ENCODE measurements at places on chromosomes 1 and 21. TPM values are rescaled to one million over a fixed set of nuclear protein-coding genes. Genes with fewer than 3 reads are reported as not detected.

- peaks cover 14% of the 10 kb centered on the region for H3K4me1 ChIP-seq
- no peak for DNase-seq
- H3K4me3 ChIP-seq = no peak overlapping the region
- peaks cover 12% of the 10 kb centered on the region for H3K36me3 ChIP-seq
- peak overlapping the region; percentile 14 for H3K27ac ChIP-seq
- H3K27me3 ChIP-seq = no peaks in the 10 kb centered on the region
Observed at GRCh38 chr1:23385119-23385621, 15.5 kb upstream of the ZNF436 start.

DNA sequence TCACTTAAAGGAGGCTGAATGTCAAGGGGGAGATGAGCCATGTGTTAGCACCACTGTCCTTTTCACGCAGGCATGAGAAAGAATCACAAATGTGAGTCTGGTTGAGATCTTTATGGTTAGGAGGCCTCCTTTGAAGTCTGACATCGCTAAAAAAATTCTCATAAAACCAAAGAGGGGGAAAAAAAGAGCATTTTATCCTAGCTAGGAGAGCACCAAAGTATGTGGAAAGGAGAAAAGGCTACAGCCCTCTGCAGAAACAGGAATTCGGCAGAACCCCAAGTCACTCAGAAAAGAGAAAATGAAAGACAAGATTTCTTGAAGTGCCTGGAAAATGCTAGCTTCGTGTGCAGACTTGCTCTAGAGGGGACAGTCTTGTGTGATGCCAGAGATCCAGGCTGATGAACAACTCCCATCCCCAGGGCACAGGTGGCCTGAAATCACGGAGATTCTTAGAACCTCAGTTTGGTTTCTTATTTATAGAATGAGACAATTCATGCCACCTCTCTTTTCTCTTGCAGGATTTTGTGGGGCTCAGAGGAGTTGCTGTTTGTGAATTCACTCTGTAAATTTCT, 61.5 kb downstream of the RUNX1 start:
- no peaks in the 10 kb centered on the region for H3K27me3 ChIP-seq
- H3K27ac ChIP-seq = no peak overlapping the region
- no peak overlapping the region for H3K4me3 ChIP-seq
- H3K36me3 ChIP-seq = no peaks in the 10 kb centered on the region

DNA sequence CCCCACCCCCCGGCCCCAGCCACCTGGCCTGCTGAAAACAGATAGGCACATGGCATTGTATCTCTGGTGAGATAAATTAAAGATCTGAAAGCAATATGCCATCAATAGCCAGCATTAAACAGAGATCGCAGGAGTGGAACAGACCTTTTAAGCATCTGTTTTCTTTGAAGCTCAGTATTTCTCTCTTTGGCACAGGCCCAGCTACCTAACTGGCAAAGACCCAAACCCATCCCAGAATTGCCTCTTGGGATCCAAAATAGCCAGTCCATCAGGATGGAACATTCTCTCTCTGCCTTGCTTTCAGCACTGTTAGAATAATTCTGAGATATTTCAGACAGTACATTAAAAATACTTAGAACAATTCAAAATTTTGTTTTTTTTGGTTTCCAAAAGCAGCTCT, 46.0 kb downstream of the KCNJ6 start:
- H3K27me3 ChIP-seq = peaks cover 1% of the 10 kb centered on the region
- no peaks in the 10 kb centered on the region for H3K4me1 ChIP-seq
- no peak overlapping the region for H3K4me3 ChIP-seq
- DNase-seq = no peak

S100A14 gene
- total RNA-seq = 2.0 TPM

GRCh38 chr1:197526736-197527371, 248.4 kb downstream of the DENND1B start:
- no peaks in the 10 kb centered on the region for H3K27me3 ChIP-seq
- no peak overlapping the region for H3K4me3 ChIP-seq
- H3K36me3 ChIP-seq = no peaks in the 10 kb centered on the region

- H3K4me1 ChIP-seq = peaks cover 12% of the 10 kb centered on the region
- H3K27me3 ChIP-seq = peaks cover 30% of the 10 kb centered on the region
- no peaks in the 10 kb centered on the region for H3K36me3 ChIP-seq
- DNase-seq = no peak
Observed at GRCh38 chr1:42035205-42035829, 116.6 kb upstream of the HIVEP3 start.

DNA sequence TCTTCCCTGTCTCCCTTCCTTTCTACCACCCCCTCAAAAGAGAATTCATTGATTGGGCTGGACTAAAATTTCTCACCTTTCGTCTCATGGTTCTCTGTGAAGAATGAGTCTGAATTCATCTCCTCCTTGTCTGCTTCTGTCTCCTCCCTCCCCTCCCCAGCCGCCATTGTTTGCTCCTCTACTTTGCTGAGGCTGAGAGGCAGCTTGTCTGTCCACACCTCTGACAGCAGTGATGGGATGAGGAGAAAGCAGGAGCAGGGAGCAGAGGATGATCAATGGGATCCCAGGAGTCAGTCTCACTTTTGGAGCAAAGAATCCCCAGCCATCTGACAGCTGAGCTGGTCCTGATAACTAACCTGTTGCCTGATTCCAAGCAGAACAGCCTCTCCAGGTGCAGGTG, 2.5 kb downstream of the ILDR2 start:
- no peaks in the 10 kb centered on the region for H3K36me3 ChIP-seq
- H3K27me3 ChIP-seq = peaks cover 46% of the 10 kb centered on the region
- H3K27ac ChIP-seq = no peak overlapping the region
- peaks cover 10% of the 10 kb centered on the region for H3K4me1 ChIP-seq
- H3K4me3 ChIP-seq = no peak overlapping the region

PRKAA2 gene
- total RNA-seq = 8.6 TPM

DNA sequence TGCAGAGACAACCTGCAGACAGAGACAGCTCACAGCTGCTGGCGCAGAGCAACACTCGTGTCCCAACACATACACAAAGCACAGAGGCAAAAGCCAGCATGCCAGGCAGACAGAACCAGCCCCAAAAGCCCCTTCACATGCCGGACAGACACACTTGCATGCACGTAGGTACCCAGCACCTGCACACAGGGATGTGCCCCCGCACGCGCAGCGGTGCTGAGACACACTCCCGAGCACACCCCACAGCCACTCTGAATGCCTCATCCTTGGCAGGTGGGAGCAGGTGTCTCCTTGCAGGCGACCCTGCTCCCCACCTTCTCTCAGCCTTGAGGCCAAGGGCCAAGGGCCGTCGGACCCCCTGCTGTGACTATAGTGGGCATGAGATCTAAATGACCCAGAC, 41.2 kb upstream of the ZC3H12A start:
- no peak overlapping the region for H3K27ac ChIP-seq
- no peaks in the 10 kb centered on the region for H3K4me1 ChIP-seq
- no peak for DNase-seq
- H3K4me3 ChIP-seq = no peak overlapping the region

DNA sequence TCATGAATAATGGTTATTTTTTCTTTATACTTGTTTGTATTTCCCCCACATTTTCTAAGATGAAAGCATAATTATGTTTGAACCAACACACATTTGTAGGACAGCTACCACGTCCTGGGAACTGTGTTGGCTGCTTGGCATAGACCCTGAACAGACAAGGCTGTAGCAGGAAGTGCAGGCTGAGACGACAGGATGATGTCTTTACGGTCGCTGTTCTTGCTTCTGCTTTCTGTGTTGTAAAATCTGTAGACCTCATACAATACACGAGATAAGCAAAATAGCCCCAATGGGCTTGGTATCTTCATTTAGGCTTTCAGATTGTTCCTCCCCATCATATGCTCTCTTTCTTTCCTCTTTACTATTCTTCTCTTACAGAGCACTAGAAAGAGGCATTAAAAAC, 23.3 kb upstream of the OTUD3 start:
- H3K4me3 ChIP-seq = no peak overlapping the region
- peaks cover 24% of the 10 kb centered on the region for H3K4me1 ChIP-seq
- H3K27me3 ChIP-seq = no peaks in the 10 kb centered on the region
- no peak for DNase-seq
- H3K27ac ChIP-seq = no peak overlapping the region
- no peaks in the 10 kb centered on the region for H3K36me3 ChIP-seq

Data from HepG2 (cell line).